Esophagus squamous epithelium (tissue), 5 donors: ENCODE measurements at places on chromosomes 1 and 21. TPM values are rescaled to one million over a fixed set of nuclear protein-coding genes. Genes with fewer than 3 reads are reported as not detected.

Gene KLHDC9
- total RNA-seq = 2.7 TPM

Gene PAFAH2
- 8.3 TPM for total RNA-seq

Gene LCE2B
- not detected for total RNA-seq

Gene BRINP3
- not detected for total RNA-seq

Gene ANKRD34A
- total RNA-seq = 0.04 TPM

Gene SRRM1
- 44.0 TPM for total RNA-seq

Gene ACTL8
- total RNA-seq = 0.19 TPM

- no peak overlapping the region for H3K4me3 ChIP-seq
- DNase-seq = no peak
- H3K36me3 ChIP-seq = no peaks in the 10 kb centered on the region
- H3K27me3 ChIP-seq = no peaks in the 10 kb centered on the region
- no peak overlapping the region for H3K27ac ChIP-seq
- no peaks in the 10 kb centered on the region for H3K4me1 ChIP-seq
These were observed 316.1 kb upstream of the SNX7 start for GRCh38 chr1:98345417-98345816.

DNA sequence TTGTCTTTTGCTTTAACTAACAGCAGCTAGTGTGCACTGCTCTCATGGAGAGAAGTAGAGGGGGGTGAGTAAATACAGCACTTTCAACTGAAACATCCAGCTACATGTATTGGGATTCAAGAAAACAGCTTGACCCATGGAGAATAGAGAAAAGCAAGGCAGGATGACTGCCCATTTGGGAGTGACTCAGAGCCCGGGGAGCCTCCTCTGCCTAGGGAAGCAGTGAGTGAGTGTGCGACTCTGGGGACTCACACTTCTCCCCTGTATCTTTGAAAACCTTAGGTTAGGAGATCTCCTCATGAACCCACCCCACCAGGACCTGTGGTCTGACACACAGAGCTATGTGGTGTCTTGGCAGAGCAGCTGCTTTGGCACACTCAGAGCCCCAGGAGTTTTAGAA lies 82.0 kb upstream of the PTGFR start:
- H3K27ac ChIP-seq = no peak overlapping the region
- H3K4me1 ChIP-seq = no peaks in the 10 kb centered on the region
- H3K27me3 ChIP-seq = no peaks in the 10 kb centered on the region
- H3K36me3 ChIP-seq = no peaks in the 10 kb centered on the region

DNA sequence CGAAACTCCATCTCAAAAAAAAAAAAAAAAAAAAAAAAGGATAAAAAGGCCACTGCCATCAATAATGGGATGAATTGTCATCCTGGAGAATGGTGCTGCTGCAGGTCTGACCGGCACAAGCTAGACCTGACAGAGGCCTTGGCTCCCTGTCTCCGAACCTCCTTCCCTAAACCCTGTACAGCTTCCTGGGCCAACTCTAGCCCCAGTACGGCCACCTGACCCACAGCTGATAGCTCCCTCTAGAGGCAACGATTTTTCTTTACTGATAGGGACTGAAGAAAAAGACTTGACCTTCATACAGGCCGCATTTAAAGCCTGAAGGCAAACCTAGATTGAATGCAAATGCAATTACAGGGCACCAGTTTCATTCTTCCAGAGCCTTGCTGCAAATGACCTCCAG lies 30.7 kb downstream of the NOL9 start:
- no peaks in the 10 kb centered on the region for H3K27me3 ChIP-seq
- no peak for DNase-seq
- H3K36me3 ChIP-seq = peaks cover 11% of the 10 kb centered on the region
- no peak overlapping the region for H3K4me3 ChIP-seq
- H3K27ac ChIP-seq = no peak overlapping the region

DNA sequence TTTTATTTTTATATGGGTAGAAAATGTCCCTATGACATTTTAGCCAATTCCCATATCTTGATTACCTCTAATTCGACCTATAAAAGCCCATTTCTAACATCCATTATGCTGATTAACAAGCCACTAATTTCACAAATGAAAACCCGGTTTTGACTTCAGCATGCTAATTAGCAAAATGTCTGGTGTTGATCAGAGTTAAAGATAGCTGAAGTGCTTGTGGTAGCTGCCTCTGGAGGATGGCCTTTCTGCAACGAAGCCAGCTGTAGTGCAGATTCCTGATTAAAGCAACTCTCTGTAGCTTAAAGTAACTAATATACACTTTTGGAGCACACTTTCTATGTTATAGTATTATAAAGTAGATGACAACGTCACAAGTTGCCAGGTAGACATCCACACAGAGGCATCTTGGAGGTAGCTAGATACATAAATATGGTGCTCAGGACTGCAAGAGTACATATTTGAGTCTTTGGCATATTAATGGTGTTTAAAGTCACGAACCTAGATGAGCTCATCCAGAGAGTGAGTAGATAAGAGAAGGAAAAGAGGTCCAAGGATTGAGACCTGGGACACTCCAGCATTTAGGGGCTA lies 239.5 kb downstream of the BRINP2 start:
- no peaks in the 10 kb centered on the region for H3K4me1 ChIP-seq
- no peak overlapping the region for H3K27ac ChIP-seq
- no peaks in the 10 kb centered on the region for H3K36me3 ChIP-seq

- H3K4me1 ChIP-seq = no peaks in the 10 kb centered on the region
- no peaks in the 10 kb centered on the region for H3K36me3 ChIP-seq
- no peaks in the 10 kb centered on the region for H3K27me3 ChIP-seq
- peak overlapping the region; percentile 12 for H3K27ac ChIP-seq
- DNase-seq = no peak
These were observed 33.2 kb upstream of the FAM163A start for GRCh38 chr1:179709841-179710329.

DNA sequence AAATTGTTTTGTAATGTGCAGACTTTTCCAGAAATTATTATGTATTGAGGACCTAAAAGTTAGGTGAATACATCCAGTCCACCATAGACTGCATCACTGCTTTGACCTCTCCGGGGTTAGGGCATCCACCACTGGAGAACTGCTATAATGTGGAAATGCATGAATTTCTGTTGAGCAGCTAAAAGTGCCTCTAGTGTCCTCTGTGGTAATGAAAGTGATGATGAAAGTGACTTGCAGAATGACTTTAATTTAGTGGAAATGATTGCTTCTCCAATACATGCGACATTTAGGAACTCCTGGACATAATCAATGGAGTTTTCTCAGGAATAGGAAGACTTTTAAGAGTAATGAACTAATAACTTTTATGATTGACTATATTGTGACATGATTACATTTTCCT lies 170.8 kb downstream of the LBR start:
- no peaks in the 10 kb centered on the region for H3K4me1 ChIP-seq
- H3K27ac ChIP-seq = no peak overlapping the region
- no peak overlapping the region for H3K4me3 ChIP-seq
- no peak for DNase-seq

DNA sequence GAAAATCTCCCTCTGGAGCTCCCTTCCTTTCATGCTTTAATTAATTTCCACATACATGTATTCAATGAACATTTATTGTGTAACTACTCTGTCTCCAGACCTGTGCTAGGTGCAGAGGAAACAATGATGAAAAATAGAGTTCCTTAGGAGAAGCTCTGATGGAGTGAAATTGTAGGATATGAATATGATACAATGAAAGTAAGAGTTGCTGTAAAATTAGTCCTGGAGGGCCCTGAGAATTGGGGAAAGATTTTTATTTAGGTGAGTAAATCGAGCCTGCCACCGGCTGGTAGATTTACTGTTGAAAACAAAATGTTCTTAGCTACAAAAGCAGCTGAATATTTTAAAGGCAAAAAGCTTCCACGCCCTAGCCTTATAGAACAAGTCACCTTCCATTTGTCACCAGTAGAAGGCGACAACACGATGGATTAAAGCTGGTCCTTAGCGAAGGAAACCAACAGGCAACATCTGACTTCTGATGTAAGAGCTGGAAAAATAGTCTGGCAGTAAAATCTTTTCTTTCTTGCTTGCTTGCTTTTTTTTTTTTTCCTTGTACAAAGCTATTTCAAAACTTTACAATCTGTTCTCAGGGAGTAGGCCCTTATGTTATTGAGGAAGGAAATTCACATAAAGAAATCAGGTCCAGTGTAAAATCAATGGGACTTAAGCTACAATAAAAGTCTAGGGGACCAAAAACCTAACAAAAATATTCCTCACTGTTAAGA lies 82.0 kb upstream of the ROR1 start:
- H3K27ac ChIP-seq = peak overlapping the region; percentile 73
- H3K36me3 ChIP-seq = no peaks in the 10 kb centered on the region
- no peak overlapping the region for H3K4me3 ChIP-seq

- H3K27me3 ChIP-seq = no peaks in the 10 kb centered on the region
- peaks cover 87% of the 10 kb centered on the region for H3K4me1 ChIP-seq
- H3K27ac ChIP-seq = peak overlapping the region; percentile 97
- DNase-seq = no peak
- no peak overlapping the region for H3K4me3 ChIP-seq
- H3K36me3 ChIP-seq = peaks cover 53% of the 10 kb centered on the region
These were observed 3.3 kb downstream of the PLK3 start for GRCh38 chr1:44803312-44804095.

DNA sequence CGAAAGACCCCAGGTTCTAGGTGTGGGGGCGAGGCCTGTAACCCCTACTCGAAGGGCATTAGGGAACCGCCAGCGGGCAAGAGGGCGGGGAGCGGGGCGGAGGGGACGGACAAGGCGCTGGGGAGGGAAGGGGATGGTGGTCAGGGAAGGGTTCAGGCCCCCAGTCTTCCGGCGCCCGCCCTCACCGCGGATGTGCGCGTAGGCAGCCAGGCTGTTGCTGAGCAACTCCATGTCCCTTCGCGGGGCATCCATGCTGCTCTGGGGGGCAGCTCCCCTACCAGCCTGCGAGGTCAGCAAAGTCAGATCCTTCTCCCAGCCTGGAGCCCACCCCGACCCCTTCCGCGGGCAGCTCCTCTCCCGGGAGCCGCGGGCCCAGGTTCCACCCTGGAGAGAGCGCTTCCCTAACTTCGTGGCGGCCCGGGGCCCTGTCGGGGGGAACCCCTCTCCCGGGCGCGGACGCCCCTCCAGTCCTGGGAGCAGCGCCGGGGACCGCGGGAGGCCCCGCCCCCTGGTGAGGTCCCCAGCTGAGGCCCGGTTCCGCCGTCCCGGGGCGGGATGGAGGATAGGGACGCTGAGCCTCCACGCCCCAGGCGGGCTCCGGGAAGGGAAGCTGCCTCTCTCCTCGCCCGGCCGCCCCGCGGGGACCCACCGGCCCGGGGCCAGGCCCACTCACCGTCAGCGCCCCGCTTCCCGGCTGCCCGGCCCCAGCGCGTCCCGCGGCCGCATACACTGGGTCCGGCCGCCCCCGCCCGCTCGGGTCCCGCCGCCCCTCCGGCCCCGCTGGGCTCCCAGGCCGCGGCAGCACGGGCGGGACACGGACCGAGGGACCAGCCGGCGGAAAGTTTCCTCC lies 434 bp downstream of the EVA1B start:
- H3K27me3 ChIP-seq = no peaks in the 10 kb centered on the region
- H3K4me1 ChIP-seq = peaks cover 26% of the 10 kb centered on the region
- peak overlapping the region; percentile 50 for H3K4me3 ChIP-seq
- H3K27ac ChIP-seq = peak overlapping the region; percentile 78
- H3K36me3 ChIP-seq = no peaks in the 10 kb centered on the region

DNA sequence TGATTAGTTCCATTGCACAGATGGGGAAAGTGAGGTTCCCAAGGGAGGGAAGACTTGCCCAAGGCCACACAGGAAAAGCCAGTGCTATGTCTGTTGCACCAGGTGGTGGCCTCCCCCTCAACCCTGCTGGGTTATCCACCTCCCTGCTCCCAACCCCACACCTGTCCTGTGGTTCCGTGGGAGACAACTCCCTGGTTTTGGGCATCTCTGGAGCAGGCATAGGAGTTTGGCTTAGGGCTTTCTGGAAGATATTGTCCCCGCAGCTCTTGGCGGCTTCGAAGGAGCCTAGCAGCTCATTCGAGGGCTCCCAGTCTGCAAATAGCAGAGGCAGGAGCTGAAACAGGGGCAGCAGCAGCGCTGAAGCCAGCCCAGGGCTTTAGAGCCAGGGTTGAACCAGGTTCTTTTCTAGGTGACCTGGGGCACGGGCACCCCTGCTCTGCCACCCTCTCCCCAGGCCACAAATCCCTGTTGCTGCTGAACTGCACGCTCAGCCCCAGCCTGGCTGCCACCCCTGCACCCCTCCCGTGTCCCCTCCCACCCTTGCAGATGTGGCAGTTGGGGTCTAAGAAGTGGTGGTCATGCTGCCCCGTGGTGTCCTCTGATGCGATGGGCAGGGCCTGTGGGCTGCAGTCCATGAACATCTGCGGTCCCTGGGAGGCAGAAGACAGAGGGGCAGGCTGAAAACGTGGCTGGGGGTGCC lies 22.1 kb downstream of the SPOCD1 start:
- H3K4me1 ChIP-seq = peaks cover 7% of the 10 kb centered on the region
- H3K27me3 ChIP-seq = no peaks in the 10 kb centered on the region
- no peak overlapping the region for H3K27ac ChIP-seq

GRCh38 chr1:192311281-192311680 lies 5.5 kb upstream of the RGS21 start:
- no peaks in the 10 kb centered on the region for H3K4me1 ChIP-seq
- H3K27ac ChIP-seq = no peak overlapping the region
- H3K4me3 ChIP-seq = no peak overlapping the region
- no peaks in the 10 kb centered on the region for H3K36me3 ChIP-seq
- DNase-seq = no peak

GRCh38 chr1:21020151-21020550 lies 156.5 kb downstream of the EIF4G3 start:
- H3K4me1 ChIP-seq = peaks cover 19% of the 10 kb centered on the region
- no peaks in the 10 kb centered on the region for H3K27me3 ChIP-seq
- no peaks in the 10 kb centered on the region for H3K36me3 ChIP-seq
- DNase-seq = no peak
- H3K27ac ChIP-seq = no peak overlapping the region
- no peak overlapping the region for H3K4me3 ChIP-seq
